ENCODE measurements at places on chromosomes 16 and 17.

GRCh38 chr17:79933863-79934652 is 94.8 kb upstream of the CBX4 start:
- peak; percentile 77 for DNase-seq

DNA sequence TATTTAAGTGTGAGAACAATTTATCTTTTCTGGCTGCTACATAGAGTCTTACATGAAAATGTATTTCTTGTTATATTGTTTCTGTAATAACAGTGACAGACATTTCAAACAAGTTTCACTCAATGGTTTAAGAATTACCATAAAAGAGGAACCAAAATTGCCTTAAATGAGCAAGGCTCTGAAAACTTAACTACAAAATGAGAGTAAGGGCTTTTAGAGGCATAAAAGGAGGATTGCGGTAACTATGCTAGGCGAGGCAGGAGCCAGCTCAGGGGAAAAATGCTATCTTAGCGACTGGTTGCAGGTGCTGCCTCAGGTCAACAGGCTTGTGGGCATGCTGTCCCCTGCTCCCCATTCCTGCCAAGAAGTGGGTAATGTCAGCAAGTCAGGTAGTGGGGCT is 81.7 kb upstream of the MSI2 start:
- DNase-seq = no peak

DNA sequence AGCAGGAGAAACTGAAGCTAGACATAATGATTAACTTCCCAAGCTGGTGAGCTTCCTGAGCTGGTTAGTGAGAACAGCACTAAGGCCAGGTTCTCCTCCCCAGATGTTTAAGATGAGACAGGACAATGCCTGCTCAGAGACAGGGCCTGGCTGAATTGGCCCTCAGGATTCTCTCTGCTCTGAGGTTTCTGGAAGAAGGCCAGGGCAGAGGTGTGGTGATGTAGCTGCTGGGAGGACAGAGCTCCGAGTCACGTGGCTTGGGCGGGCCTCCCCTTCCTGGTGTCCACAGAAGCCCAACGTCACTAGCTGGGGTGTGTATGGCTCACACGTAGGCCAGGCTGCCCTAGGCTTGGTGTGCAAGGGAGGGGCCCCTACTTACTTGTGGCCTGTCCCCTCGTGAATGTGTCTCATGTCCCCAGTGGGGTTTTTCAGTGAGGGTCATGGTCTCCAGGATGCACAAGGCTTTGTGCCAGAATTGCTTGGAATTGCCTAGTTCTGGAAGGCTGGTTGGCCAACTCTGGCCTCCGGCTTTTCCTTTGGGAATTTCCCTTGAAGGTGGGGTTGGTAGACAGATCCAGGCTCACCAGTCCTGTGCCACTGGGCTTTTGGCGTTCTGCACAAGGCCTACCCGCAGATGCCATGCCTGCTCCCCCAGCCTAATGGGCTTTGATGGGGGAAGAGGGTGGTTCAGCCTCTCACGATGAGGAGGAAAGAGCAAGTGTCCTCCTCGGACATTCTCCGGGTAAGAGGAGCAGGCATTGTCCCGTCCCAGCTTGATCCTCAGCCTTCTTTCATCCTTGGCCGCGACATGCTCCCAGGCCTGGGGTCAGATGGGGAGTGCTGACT is 3.4 kb downstream of the NOD2 start:
- DNase-seq = peak; percentile 24

GRCh38 chr17:52841971-52842370 is 683.5 kb upstream of the CA10 start:
- DNase-seq = no peak

- DNase-seq = no peak
Measured at GRCh38 chr17:44970136-44970741, 2.1 kb upstream of the C1QL1 start.

GRCh38 chr16:80692270-80692669 is 112.1 kb downstream of the CDYL2 start:
- DNase-seq = no peak

DNA sequence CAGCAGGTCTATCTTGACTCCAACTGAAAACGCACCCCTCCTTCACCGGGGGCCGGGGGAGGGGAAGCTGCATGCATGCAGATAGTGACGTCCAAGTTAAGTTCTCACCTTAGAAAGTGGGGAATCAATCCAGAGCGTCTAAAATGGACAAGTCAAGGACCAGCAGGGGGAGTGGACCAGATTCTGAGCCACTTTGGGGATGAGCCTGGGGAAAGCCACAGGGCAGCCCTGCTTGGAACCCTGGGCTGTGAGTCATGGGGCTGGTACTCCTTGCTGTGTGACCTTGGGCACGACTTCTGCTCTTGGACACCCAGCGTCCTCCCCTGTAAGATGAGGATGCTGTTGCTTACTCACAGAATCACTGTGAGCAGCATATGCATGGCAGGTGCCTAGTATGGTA is 9.1 kb downstream of the TNFRSF13B start:
- DNase-seq = no peak

- DNase-seq = no peak
Measured at GRCh38 chr16:79451196-79451816, 149.2 kb downstream of the MAF start.

DNA sequence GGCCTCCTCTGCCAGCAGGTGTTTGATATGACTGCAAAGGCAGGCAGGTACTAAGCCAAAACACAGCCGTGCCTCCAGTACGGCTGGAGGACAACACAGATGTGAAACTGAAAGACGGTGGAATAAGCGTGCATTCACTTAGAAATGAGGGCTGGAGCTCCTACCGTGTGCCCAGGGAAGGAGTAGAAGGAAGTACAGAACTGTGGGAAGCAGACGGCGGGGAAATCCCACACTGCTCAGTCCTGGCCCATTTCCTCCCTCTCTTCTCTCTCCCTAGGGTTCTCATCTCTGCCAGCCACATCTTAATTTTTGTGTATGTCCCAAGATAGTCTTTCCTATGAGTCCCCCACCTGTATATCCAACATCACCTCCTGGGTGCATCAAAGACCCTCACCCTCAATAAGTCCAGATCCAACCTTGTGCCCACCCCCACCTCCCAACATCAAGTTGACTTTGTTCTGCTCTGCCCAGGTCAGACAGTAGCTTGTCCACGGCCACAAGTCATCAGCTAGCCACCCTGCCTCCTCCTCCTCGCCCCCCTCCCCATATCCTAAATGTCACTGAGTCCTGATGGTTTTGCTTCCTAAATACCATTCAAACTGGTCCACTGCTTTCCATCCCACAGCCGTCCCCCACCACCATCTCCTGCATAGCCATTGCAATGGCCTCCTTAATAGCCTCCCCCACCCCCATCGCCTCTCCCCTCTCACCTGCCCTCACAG is 77.1 kb upstream of the RPL38 start:
- DNase-seq = no peak

DNA sequence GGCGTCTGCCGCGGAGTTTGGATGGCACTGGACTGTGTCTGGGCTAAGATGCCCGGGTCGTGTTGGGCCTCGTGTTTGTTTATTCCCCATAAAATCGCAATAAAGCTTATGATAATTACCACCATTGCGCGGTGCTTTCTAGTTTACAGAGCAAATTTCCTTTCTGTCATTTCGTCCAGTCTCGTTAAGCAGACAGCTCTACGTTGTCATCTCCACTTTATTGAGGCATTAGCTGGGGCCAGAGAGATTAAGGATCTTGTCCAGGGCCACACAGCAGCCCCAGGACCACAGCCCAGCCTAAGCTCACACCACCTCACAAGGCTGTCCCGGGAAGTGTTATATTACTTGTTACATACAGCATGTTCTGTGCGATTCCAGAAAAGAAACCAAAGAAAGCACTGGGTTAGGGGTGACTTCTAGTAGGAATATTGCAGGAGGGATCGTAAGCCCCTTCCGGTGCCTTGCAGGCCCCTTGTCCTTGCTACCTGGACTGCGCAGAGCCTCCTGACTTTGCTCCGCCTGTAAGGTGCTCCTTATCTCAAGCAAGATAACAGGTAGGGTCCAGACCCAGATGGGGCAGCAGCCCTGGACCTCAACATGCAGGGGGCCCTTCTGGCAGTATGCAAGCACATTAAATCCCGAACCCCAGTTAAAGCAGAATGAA is 6.3 kb downstream of the NOS2 start:
- no peak for DNase-seq

- DNase-seq = no peak
Measured at GRCh38 chr16:5477251-5477650, 379.7 kb upstream of the EEF2KMT start.

DNA sequence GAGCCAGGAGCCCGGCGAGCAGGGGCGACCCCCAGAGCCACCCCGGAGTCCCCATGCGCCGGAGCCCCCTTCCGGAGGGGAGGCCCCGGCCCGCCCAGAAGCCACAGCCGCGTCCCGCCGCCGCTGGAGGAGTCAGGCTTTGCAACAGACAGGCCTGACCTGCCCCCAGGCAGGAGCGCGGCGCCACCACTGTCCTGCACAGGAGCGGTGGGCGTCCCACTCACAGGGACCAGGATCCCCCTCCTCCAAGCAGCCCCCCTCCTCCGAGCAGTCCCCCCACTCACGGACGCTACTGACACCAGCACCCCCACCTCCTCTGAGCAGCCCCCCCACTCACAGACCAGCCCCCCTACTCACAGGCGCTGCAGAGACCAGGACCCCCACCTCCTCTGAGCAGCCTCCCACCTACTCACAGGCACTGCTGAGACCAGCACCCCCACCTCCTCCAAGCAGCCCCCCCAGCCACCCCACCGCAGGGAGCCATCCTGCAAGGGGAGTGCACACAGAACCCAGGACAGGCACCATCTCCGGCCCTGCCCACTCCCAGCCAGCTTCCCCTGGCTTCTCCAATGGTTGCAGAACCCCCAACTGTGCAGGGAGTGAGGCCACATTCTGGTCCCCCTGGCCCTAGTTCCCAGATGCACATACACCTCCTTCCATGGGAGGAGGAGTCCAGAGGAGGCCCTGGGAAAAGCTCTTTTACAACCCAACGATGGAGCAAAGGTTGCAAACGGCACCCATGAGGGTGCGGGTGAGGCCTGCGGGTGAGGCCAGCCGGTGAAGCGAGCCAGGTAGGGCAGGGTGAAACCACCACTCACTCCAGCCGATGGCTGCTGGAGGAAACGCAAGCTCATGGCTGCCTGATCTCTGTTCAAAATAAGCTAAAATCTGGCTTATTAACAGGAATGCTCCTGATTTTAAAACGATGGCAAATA is 69.9 kb downstream of the ABR start:
- no peak for DNase-seq

- peak; percentile 94 for DNase-seq
Measured at GRCh38 chr17:2396568-2397246, 4.2 kb downstream of the MNT start.

- DNase-seq = no peak
Measured at GRCh38 chr17:80664217-80664790, 119.7 kb downstream of the RPTOR start.

GRCh38 chr16:58464047-58464915 is 35.7 kb upstream of the NDRG4 start:
- no peak for DNase-seq

DNA sequence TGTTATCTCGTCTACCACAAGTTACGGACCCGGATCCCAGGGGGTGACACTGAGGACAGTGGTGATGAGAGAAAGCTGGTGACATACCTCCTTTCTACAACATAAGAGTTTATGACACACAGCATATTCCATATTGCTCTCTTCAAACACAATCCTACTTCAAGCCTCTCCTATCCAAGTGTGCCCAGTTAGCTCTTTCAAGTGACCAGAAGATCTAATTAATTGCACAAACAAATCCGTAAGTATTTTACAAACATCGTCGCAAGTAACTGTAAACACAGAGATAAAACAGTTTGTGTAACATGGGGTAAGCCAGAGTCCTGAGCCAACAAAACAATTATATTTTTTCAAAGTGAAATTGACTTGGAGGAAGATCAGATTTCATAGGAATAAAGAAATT is 235.0 kb downstream of the CHD9NB start:
- no peak for DNase-seq

DNA sequence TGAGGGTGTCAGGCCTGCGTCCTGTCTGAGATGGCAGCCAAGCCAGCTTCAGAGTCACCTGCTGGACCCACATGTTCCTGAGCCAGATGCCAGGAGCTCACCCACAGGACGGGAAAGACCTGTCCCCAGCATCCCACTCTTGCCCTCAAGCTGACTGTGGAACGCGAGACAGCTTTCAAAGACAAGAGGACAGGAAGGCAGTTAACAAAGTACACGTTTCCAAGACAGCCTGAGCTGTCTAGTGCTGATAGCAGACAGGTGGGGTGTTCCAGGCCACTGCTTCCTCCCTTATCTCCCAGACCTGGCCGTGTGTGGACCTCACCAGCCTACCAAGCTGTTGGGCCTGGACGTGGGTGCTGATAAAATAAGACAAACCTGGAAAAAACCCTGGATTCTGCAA is 13.2 kb downstream of the CMTM3 start:
- DNase-seq = no peak

DNA sequence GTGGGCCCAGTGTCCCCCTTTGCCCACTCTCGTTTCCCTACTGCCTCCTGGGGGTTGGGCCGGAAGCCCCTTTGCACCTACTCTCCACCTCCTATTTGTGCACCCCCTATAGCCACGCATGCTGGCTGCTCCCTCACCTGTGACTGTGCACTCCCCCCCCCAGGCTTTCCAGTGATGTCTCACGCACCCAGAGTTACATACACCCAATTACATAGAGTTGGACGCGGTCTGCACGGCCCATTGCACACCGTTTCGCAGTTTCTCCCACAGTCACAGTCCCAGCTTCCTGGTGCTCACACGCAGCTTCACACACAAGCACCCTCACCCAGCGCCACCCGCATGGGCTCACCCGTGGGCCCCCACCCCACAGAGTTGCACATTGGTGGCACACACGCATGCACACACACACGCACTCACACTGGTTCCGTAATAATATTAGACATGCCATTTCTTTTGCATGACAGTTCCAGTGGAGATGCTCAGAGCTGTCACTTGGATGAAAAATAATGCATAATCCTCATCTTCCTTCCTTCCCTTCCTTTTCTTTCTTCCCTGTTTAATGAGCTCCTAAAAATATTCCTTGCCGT is 21.5 kb upstream of the C1QL1 start:
- no peak for DNase-seq
